ENCODE measurements at places on chromosomes 3 and 15. TPM values are rescaled to one million over a fixed set of nuclear protein-coding genes. Genes with fewer than 3 reads are reported as not detected.

ARHGEF26 gene
- 0.80 TPM for total RNA-seq

CCDC39 gene
- total RNA-seq = 0.10 TPM

SOX14 gene
- total RNA-seq = not detected

P2RY12 gene
- total RNA-seq = not detected

TGM5 gene
- total RNA-seq = 0.25 TPM

GAP43 gene
- not detected for total RNA-seq

ELL3 gene
- total RNA-seq = 11.6 TPM

ARRDC4 gene
- total RNA-seq = 293 TPM

CCK gene
- total RNA-seq = 0.69 TPM

SNX22 gene
- total RNA-seq = 0.17 TPM

SCG5 gene
- total RNA-seq = 2.4 TPM

PLA2G4F gene
- 2.1 TPM for total RNA-seq

SEMA3G gene
- total RNA-seq = 0.05 TPM

PIK3R4 gene
- total RNA-seq = 20.5 TPM

C3orf62 gene
- 1.6 TPM for total RNA-seq

CXCR6 gene
- total RNA-seq = not detected

ERC2 gene
- 6.2 TPM for total RNA-seq

SLC9C1 gene
- 1.7 TPM for total RNA-seq

CFAP91 gene
- 0.52 TPM for total RNA-seq

PLIN1 gene
- not detected for total RNA-seq

CIP2A gene
- 21.9 TPM for total RNA-seq

GOLGA8R gene
- 1.6 TPM for total RNA-seq

POPDC2 gene
- total RNA-seq = 0.40 TPM

DZIP1L gene
- total RNA-seq = 21.5 TPM

SKOR1 gene
- total RNA-seq = 0.10 TPM

Measured in renal cortical epithelial cell (primary cell).